Adipocyte (in vitro differentiated cells): ENCODE measurements at places on chromosomes 16 and 17.

DNA sequence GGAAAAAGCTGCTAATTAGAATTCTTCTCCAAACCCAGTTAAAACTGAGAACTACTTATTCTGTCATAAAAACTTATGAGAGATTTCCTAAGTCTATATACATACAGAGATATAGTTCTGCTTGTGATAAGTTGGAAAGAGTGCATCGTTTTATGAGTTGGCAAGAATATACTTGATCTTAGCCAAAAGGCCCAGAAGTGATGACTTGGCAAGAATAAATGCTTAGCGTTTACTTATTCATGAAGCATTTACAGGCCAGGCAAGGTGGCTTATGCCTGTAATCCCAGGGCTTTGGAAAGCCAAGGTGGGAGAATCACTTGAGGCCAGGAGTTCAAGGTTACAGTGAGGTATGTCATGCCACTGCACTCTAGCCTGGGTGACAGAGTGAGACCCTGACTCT, 81.7 kb downstream of the CYB561 start:
- no peak for DNase-seq

- DNase-seq = no peak
Measured at GRCh38 chr17:48231995-48232959, 124.7 kb downstream of the SNX11 start.

- no peak for DNase-seq
Measured at GRCh38 chr16:1821861-1822611, 4.6 kb downstream of the HAGH start.

- DNase-seq = peak; percentile 16
Measured at GRCh38 chr16:53816211-53816836, 112.4 kb downstream of the FTO start.

DNA sequence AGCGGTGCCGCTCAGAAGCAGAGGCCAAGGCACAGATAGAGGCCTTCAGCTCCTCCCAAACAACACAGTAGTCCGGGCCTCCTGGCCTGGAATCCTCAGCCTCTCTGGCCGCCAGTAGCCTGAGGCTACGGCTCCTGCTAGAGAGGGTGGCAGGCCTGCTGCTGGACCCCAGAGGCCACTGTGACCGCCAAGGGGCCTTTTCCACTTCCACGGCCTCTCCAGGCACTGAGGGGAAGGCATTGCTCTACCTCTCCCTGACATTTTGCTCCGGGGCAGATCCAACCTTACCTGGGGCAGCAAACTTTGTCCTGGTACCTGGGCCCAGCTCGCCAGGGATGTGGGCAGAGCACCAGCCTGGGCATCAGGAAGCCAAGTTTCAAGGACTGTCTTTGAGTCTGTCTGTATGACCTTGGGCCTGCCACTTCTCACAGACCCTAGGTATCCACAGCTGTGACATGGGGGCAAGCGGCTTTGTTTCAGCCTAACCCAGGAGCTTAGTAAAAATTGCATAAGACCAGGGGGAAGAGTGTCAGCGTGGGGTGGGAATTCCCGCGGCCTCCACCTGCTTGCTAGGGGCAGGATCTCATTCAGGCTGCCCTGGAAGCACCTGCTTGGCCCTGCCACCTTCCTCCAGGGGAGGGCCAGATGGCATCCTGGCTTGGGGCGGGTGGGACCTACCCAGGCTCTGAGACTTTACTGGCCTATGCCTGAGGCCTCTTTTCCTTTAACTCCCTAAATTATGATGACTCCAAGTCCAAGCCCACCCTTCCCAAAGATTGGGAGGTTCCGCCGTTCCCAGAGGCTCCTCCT, 33.2 kb downstream of the ADGRG5 start:
- DNase-seq = no peak

DNA sequence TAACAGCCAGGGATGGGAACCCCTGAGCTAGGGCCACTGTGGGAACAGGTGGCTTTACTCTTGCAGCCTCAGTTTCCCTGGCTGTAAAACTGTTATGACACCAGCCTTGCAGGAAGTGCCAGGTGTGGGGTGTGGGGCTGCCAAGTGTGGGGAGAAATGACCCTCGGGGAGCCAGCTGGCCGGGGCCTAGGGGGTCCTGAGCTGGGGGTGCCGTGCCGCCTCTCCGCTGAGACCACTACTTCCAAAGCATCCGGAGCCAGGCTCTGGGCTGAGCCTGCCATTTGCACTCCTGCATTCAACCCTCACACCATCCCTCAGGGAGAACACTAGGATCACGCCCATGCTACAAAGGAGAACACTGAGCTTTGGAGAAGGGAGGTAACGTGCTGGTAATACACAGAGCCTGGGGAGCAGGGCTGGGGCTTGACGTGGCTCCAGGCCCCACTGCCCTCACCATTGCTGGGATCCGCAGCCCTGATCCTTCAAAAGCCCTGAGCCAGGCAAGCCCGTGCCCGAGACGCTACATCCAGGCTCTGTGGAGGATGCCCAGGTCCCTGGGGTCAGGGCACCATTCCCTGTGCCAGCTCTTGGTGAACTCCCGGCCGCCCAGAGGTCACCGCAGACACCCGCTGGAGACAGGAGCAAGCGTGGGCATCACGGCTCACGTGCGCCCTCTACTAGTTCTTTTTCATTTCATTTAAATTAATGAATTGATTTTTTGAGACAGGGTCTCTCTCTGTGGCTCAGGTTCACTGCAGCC, 28.8 kb upstream of the GINS2 start:
- peak; percentile 84 for DNase-seq

- DNase-seq = no peak
Measured at GRCh38 chr17:35252651-35253050, 9.8 kb downstream of the SLFN5 start.

GRCh38 chr16:86722970-86723369, 144.6 kb downstream of the FOXL1 start:
- DNase-seq = peak; percentile 88

DNA sequence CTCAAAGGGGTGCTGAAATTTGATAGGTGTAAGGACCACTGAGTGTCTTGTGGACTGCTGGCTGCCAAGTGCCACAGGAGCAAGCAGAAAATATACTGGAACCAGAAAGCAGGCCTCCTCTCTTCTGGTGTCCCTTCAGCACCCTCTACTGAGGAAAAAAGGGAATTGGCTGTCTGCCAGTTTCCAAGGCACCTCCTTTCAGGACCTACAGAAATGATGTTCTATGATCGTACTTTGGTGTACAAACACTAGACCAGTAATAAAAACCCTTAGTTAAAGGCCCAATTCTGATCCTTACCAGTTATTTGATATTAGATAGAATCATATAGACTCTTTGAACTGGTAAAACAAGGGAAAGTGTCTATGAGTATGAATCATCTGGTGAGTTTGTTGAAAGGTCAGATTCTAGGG, 35.8 kb upstream of the BCAS3 start:
- peak; percentile 85 for DNase-seq

DNA sequence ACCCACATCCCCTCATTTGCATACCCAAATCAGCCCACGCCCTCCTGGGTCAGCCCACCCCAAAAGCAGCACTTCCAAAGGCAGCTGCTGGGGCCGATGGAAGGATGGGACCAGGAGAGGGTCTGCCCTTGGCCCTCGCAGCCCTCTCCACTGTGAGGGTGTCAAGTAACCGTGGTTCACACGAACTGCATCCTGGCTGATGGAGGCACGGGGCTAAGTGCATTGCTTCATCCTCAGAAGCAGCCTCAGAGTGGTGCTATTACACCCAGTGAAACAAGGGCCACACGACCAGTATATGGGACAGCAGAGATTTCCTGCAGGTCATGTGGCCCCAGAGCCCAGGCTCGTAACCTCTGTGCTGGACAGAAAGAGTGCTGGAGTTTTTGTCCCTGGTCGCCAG, 13.2 kb upstream of the ATP2A3 start:
- no peak for DNase-seq

DNA sequence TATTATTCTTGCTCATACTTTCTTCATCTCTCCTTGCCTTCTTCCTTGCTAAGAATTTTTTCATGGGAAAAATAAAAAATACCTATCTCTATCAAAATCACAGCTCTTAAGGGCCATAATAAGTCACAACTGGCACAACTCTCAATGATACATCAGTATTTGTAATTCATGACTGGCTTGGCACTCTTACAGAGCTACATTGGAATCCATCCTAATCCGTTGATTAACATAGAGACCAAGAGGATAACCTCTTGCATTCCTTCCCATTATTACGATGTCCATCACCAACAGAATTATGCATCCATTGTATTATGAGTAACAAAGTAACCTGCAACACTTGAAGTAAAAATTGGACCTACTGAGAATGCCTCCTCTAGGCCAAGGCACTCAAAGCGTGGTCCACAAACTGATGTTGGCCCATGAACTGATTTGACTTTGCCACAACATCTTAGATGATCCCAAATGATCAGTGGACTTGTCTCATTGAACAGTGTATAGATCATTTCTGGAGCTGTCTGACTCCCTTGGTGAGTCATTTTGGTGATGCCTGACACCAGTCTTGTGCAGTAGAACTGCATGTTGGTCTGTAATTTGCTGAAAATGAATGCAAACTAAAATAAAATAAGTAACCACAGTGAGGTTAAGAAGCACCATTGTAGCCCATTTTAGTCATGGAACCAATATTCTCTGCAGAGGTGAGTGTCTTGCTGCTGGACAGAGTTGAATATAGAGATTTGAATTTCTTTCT, 163.2 kb downstream of the AXIN2 start:
- DNase-seq = no peak
